ENCODE measurements at places on chromosomes 7 and 10.
A peak's percentile ranks its signal among the peaks of the same experiment; 100 is the strongest.

DNA sequence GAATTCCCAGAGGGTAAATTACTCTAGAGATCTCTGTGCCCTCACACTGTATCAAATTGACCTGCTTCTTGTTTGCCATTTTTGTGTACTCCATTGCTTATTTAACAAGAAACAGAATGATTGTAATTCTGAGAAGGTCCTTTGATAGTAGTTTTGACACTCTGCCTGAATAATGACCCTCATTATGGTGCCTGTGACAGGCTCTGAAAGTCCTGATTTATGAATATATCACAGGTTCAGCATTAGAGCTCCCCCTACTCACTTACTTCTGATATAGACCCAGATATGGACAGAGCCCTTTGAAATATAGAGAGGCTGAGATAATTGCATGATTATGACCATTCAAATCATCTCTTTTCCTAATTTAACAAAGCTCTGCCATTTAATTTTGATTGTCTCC, 465.2 kb downstream of the MDFIC start:
- no peak for DNase-seq

GRCh38 chr7:31569528-31569927, 55.6 kb downstream of the ITPRID1 start:
- no peak for DNase-seq

GRCh38 chr7:1669064-1669951, 769 bp upstream of the ELFN1 start:
- no peak for DNase-seq

DNA sequence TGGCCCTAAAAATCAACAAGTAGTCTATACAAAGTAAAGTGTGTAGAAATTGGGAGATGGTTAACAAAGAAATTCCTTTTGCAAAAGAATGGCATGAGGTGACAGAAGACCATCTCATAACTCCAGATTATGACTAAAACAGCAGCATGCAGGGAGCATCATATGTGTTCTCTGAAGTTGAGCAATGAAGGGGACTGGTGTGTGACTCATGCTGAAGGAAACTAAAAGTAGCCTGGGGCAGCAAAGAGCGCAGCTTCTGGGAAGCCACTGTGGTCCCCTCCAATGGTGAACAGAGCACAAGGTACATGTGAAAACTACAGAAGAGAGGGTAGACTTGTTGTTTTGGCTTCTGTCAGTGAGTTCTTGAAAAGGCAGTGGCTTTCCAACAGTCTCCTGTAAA, 133.4 kb downstream of the MACC1 start:
- DNase-seq: peak; percentile 37

Measured in breast epithelium (tissue), 4 donors.